ENCODE measurements at places on chromosomes 5 and 9.

- DNase-seq: no peak
These were observed 160.5 kb upstream of the MSX2 start for GRCh38 chr5:174563899-174564298.

GRCh38 chr5:110785356-110785755, 46.5 kb downstream of the SLC25A46 start:
- DNase-seq: no peak

DNA sequence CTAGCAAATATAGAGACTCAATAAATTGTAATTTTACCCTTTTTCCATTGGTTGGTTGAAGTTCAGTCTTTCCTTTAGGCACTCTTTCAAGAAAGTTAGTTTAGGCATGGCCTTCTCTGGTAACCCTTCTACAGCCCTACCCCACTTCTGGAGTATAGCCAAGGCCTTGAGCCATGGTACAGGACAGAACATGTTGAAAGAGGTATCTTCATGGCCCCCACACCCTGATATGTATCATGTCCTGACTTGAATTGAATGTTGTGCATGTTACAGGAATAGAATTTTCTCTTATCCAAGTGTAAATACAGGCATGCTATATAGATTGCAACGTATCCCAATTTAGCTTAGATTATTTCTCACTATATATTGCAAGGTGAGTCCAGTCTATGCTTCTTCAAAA, 175.6 kb downstream of the CD180 start:
- DNase-seq: no peak

- DNase-seq: no peak
These were observed 869.0 kb downstream of the TLE4 start for GRCh38 chr9:80440724-80441123.

- no peak for DNase-seq
These were observed 72.6 kb downstream of the ZNF354C start for GRCh38 chr5:179132586-179133355.

GRCh38 chr5:57611177-57611576, 128.6 kb upstream of the ACTBL2 start:
- no peak for DNase-seq

DNA sequence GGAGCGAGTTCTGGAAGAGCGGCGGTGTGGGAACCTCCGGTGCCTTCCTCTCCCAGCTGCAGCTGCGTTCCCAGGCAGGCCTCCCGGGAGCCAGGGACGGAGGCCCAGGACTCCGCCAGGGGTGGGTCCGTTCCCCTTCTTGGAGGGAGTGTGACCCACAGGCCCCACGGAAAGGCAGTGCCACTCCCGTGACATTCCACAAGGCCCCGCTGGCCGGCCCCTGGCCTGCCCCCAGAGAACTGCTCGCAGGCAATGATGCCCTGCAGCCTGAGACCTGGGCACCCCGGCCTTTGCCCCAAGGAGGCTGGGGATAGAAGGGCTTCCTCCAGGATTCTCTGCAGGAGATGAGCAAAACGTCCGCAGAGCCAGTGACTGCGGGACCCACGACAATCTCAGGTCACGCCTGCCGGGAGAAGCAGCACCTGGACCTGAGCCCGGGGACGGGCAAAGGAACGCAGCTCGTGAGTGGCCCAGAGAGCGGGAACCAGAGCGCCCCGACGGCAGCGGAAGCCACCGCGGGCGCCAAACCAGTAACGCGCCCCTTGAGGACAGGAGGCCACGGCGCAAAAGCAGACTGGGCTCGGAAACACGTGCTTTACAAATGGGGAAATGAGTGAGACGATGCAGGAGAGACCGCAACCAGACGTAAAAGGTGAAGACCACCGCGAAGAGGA, 9.3 kb downstream of the OBP2B start:
- DNase-seq: no peak
